ENCODE measurements at places on chromosomes 5 and 9.

- no peak for DNase-seq
These were observed 25.9 kb upstream of the NIPAL4 start for GRCh38 chr5:157434096-157434495.

DNA sequence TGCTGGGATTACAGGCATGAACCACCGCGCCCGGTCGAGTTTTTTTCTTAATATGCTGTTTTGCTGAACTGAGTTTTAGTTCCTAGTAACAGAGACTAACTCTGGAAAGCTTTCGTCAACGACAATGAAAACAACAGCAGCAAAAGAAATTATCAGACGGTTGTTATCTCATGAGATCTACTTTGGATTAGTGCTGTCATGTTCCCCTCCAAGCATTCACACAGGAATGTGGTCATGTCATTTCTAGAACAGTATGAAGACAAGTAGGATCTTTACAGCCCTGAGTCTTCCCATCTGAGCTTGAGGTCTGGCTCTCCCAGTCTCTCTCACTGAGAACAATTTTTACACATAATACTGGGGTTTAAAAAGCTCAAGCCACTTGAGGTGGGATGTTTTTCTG is 4.0 kb upstream of the ANKRD33B start:
- no peak for DNase-seq

- DNase-seq, result no peak
These were observed at the start of gene NDST1 for GRCh38 chr5:150507474-150508276. Gene NDST1 (plus strand): TSS chr5:150508131. CDS start chr5:150521255, 13,124 bp downstream.

DNA sequence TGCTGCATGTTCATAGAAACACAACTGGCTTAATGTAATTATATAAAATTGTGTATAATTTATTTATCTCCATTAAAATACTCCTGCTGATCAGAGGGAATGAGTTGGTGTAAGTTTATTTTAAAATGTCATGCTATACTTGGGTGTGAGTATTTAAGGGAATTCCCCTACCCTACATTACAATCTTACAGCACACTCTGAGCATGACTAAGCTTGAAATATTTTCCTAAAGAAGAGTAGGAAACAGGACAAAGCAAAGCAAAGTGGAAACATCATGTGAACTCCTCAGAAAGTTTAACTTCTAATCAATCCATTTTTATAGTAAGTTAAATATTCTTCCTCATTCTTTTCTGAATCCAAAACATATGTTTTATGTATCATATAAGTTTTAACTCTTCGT is 1271.3 kb downstream of the EFNA5 start:
- no peak for DNase-seq

DNA sequence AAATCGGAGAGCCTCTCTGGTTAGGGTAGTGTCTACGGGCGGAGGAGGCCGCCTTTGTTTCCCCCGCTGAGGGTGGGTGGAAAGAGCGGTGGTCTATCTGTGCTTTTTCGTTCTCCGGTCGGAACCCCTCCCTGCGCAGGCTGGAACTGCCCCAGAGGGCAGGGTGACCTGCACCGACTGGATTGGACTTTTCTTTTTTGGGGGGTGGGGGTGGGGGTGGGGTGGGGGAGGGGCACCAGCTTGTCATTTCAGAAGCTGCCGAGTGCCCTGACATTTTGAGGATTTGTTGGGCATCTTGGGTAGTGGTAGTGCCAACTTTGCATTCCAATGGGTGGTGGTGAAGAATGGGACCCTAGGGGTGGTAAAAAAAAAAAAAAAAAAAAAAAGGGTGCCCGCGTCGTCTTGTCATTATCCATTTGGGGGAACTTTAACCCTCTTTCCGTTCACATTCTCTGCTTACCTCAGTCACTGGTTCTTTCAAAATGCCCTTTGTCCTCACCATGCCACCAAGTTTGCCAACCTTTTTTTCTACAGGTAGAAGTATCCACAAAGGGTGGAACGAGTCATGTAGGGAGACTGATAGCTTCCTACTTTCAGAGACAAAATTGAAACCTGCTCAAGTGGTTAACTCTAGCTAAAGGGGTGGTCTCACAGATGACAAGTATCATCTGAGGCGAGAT is 1.3 kb downstream of the UBE2R2 start:
- DNase-seq, result peak; percentile 52

DNA sequence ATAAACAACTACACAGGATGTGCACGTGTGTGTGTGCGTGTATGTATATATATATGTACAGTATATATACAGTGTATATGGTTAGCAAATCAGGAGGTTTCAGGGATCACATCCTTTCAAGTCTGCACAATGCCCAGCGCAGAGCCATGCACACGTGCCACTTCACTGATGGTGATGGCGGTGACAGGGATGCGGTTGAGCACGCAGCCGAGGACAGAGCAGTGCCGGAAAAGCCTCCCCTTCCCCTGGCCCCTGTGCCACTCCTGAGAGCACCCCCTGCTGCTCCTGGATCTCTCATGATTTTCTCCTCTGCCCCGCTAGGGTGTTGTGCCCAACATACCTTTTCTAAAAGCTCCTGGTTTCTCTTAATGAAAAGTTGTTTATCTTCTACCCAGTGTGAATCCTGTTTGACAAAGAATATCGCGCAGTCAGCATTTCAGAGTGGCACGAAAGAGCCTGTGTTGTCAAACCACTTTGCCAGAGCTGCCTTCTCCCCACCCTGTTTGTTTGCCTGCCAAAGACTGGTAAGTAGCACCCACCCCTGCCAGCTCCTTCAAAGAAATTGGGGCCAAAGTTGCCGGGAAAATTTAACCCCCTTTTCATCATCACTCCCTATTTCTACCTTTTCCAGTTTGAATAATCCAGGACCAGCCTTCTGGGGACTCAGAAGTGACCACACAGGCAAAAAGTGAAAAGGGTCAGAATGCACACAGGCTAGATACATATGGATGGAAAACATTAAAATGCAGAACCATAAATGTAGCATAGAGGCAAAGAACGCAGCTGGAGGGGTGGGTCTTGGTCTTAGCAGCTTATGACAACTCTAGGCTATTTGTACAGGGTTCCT is 126.2 kb upstream of the DPYSL3 start:
- DNase-seq, result no peak

- no peak for DNase-seq
These were observed 5.4 kb downstream of the SRFBP1 start for GRCh38 chr5:121967187-121967586.

- no peak for DNase-seq
These were observed 40.8 kb upstream of the KCNV2 start for GRCh38 chr9:2676466-2676865.

DNA sequence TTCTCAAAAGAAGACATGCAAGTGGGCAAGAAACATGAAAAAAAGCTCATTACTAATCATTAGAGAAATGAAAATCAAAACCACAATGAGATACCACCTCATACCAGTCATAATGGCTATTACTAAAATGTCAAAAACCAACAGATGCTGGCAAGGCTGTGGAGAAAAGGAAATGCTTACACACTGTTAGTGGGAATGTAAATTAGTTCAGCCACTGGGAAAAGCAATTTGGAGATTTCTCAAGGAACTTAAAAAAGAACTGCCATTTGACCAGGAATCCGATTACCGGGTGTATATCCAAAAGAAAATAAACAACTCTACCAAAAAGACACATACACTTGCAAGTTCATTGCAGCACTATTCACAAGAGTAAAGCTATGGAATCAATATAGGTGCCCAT is 595.4 kb upstream of the RIOK2 start:
- DNase-seq, result no peak

DNA sequence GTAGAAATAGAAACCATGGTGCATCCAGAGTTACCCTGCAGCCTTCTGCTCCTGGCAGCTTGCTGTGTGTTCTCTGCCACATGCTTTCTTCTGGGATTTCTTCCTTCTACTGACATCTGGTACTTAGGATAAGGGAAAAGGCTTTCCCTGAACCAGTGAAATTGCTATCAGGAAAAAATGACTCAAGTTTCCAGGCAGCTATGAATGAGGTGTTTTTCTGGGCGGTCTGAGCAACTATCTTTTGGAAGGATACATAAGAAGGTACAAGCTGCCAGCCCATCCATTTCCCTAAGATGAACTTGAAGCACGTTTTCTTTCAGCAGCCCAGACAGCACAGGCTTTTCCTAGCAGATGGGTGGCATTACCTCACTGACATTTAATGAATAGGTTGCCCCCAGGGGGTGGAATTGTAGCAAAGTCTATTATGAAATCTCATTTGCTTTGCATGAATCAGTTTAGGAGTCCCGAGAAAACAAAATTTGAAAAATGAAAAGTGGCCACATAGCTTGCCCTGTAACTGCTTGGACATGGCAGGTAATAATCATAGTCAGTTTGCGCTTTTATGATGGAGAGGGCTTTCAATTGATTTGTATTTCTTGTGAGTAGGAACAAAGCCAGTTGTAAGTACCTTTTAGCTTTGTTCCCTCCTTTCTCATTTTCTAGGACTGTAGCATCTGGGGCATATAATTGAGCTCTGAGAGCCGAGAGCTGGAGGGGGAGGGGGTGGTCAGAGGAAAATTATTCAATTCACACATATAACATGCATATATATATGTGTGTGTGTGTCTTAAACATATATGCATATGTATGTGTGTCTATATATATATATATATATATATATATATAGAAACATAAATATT is 108.5 kb downstream of the C9orf152 start:
- no peak for DNase-seq

GRCh38 chr5:1322955-1323802 is 21.7 kb downstream of the CLPTM1L start:
- DNase-seq, result no peak

GRCh38 chr9:97904725-97905124 is 17.6 kb downstream of the TRMO start:
- peak; percentile 67 for DNase-seq

- no peak for DNase-seq
These were observed 146.8 kb upstream of the FBXL7 start for GRCh38 chr5:15353086-15353645.

DNA sequence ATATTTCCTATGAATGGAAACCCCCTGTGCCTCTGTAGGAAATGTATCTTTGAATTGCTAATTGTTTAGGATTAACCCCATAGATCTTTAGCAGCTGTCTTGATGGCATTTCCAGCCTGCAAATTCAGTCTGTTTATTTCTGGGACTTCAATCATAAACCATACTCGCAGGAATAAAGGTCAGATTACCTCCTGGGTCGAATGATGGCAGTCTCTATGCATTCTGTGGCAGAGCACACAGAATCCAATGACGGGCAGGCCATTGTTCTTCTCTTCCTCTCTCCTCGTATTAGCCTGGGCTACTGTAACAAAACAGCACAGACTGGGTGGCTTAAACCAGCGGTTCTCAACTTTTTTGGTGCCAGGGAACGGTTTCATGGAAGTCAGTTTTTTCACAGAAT is 199.9 kb downstream of the PCSK5 start:
- DNase-seq, result no peak

- DNase-seq, result no peak
These were observed 38.9 kb downstream of the AGTPBP1 start for GRCh38 chr9:85702726-85703289.

GRCh38 chr9:130343445-130343918 is 77.9 kb downstream of the HMCN2 start:
- DNase-seq, result peak; percentile 2

- no peak for DNase-seq
These were observed 25.6 kb downstream of the NEK6 start for GRCh38 chr9:124283228-124283814.

DNA sequence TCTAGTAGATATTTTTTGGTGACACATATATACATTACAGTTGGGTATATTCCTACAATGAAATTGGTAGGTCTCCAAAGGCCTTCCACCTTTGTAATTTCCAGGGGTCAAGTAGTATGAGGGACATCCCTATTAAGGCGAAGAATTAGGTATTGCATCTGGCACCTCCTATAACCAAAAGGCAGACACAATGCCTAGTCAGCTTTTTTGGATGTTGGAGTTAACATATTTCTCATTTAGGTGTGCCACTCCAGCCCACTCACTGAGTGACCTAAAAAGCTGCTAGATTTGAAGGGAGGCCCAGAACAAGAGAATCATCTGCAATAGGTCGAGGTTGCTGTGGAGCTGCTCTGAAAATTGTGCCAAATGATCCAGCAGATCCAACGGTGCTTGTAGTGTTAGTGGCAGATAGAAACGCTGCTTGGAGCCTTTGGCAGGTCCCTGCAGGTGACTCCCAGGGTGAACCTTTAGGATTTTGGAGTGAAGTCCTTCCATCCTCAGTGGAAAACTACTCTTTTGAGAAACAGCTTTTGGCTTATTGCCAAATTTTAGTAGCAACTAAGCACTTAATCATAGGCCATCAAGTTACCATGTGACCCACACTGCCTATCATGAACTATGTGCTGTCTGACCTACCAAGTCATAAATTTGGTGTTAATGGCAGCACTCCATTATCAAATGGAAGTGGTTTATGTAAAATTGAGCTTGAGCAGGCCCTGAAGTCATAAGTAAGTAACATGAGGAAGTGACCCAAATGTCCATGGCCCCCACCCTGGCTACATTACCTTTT is 15.7 kb upstream of the FNIP1 start:
- no peak for DNase-seq

- DNase-seq, result no peak
These were observed 555.8 kb upstream of the CLINT1 start for GRCh38 chr5:158414780-158415179.

DNA sequence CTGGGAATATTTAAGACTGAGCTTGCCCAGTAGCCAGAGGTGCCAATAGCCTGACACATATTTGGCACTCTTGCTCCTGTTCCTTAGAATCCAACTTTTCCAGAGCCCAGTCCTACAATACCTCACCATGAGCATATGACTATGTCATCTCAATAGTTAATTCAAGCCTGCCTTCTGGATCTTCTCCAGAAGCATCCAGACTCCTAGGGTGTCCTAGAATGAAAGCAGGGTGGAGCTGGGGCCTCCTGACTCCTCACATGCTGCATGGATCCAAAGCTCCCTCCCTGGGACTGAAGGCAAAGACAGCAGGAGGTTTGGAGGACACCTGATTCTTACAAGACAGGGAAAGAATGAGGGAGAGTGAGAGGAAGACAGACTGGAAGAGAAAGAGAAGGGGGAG is 37.9 kb downstream of the SH3TC2 start:
- DNase-seq, result no peak

- no peak for DNase-seq
These were observed 236.1 kb upstream of the CDH12 start for GRCh38 chr5:23089286-23089685.

DNA sequence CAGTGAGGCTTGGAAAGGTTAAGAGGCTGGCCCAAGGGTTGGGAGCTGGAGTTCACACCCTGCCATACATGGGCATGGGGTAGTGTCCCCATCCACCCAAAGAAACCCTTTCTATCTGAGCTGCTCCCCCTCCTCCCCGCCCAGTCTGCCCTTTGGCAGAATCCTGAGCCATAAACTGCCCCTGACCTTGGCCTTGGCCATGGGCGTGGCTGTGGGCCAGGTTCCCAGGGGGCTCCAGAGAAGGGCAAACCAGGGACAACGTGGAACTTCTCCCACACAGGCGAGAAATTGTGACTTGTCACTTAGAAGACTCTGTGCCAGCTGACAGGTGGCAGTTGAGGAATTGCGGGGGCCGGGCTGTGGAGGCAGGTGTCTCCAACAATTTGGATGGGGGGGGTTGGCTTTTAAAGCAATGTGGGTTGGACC is 4.8 kb downstream of the FAM78A start:
- no peak for DNase-seq

GRCh38 chr9:76581731-76582130 is 122.7 kb downstream of the GCNT1 start:
- no peak for DNase-seq

GRCh38 chr9:94679587-94679986 is 40.3 kb upstream of the FBP1 start:
- no peak for DNase-seq
